Midbrain (tissue), 1 donor: ENCODE measurements at places on chromosomes 1 and 21.
A peak's percentile ranks its signal among the peaks of the same experiment; 100 is the strongest.

DNA sequence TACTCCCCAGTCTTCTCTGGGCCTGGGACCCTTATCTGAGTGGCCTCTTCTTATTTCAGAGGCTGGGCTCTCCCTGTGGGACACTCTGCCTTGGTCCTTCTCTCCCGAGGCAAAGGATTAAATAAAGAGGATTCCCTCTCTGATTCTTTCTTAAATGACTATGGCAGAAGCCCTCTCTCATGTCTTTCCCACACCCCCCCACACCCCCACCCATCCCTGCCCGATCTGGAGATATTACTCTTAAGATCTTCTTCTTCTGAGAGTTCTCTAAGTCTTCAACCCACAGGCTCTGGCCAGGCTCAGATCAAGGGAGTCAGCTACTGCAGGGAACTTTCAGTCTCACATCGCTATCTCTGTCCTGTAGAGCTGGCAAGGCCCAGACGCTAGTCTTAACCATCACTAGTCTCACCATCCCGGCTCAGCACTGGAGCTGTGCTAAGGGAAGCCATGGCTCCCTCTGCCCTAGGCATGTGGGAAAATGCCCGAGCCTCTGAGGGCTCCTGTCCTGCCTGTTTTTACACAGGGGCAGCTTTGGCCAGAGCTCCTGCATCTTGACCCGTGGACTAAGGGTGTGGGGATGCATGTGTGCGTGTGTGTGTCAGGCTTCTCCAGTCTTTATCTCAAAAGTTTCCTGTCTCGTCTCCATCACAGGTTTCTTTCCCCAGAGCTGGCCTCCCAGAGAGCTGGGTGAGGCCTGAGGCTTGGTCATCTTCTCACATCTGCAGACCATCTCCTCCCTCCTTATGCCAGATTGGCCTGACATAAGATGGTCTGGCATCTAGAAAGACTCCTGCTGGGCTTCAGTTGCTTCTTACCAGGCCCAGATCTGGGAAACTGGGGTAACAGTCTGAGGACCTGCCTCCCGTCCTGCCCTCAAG, 36.7 kb downstream of the LGR6 start:
- no peak for DNase-seq

- DNase-seq: peak; percentile 69
These were observed 54.3 kb downstream of the ABL2 start for GRCh38 chr1:179175011-179175841.

- peak; percentile 40 for DNase-seq
These were observed 202.1 kb upstream of the SGIP1 start for GRCh38 chr1:66331658-66332547.

DNA sequence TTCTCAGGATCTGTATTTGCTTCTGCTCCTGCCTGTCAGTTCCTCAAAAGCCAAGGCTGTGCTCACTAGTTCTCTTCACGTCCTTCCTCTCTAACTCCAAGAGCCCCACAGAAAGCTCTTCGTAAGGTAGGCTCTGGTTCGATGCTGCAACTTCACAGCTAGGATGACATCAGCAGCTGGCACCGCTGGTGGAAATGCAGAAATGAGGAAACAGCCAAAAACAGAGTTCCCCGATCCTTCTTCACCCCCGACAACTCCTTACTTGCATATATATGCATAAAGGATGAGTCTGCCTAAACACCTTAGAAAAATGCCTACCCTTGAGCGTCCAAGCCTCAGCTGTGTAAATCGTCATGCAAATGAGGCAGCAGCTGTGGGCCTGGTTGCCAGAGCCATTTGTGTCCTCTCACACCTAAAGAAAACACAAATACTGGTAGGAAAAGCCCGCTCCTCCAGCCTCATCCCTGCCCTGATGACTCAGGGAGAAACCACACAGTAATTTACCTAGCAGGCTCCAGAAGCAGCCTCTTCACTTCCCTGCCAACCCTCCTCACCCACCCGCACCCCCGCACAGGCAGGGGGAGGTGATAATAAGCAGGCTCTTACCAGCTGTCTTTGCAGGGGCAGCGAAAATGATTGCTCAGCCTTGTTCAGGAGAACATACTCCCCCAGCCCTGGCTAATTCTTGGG, 28.2 kb downstream of the BATF3 start:
- DNase-seq: peak; percentile 38

- DNase-seq: no peak
These were observed 95.5 kb upstream of the TPTE start for GRCh38 chr21:10425856-10426255.

DNA sequence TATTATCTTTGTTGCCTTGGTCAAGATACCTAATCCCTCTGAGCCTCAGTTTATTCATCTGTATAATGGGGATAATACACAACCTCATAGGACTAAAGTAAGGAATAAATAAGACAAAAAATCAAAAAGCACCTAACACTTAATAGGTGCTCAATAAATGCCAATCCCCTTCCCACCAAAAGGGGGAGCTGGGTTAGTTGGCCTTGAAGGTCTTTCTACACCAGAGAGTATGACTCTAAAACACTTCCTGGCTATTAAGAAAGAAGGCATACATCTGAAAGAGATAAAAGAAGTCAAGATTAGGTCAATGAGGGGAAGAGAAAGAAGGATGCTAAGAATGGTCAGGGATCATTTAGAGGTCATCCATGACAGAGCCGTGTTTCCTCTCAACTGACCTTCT, 11.1 kb downstream of the VSIG8 start:
- no peak for DNase-seq

- DNase-seq: peak; percentile 84
These were observed at the start of gene AGO3 for GRCh38 chr1:35930593-35931445. Gene AGO3, plus strand, starts transcription at chr1:35931105. Its CDS starts 322 bp downstream, at chr1:35931427.
